Activated CD8-positive, alpha-beta T cell treated with anti-CD3 and anti-CD28 coated beads, Interleukin-2, amount 10 ng/mL, durations not matched to agents 7 days and 5 days (primary cell): ENCODE measurements at places on chromosomes 3 and 15. TPM values are rescaled to one million over a fixed set of nuclear protein-coding genes. Genes with fewer than 3 reads are reported as not detected.
A peak's percentile ranks its signal among the peaks of the same experiment; 100 is the strongest.

GRCh38 chr3:125165948-125166553 is 46.5 kb downstream of the SLC12A8 start:
- H3K4me3 ChIP-seq, result no peak overlapping the region
- H3K36me3 ChIP-seq, result no peaks in the 10 kb centered on the region
- peak overlapping the region; percentile 13 for H3K27ac ChIP-seq
- peaks cover 14% of the 10 kb centered on the region for H3K4me1 ChIP-seq
- peaks cover 16% of the 10 kb centered on the region for H3K27me3 ChIP-seq

DNA sequence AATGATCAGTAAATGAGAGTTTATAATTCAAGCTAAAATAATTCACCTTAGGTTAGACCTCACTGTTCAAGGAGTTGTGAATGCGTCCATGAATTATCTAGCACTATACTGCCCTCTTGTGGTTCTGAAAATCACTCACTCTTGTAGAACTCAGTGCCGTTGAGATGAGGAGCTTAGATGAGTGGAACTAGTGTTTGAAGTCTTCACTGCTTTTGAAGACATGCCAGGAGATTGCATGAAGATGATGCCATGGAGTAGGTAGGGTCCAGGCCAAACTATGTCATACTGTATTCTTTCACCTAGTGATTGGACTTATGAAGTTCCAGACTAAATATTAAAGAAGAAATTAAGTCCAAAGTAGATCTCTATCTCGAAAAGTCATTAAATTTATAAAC is 28.8 kb downstream of the LYSMD4 start:
- no peaks in the 10 kb centered on the region for H3K27me3 ChIP-seq
- DNase-seq, result peak; percentile 65
- H3K4me1 ChIP-seq, result peaks cover 48% of the 10 kb centered on the region
- no peak overlapping the region for H3K27ac ChIP-seq
- no peak overlapping the region for H3K4me3 ChIP-seq

DNA sequence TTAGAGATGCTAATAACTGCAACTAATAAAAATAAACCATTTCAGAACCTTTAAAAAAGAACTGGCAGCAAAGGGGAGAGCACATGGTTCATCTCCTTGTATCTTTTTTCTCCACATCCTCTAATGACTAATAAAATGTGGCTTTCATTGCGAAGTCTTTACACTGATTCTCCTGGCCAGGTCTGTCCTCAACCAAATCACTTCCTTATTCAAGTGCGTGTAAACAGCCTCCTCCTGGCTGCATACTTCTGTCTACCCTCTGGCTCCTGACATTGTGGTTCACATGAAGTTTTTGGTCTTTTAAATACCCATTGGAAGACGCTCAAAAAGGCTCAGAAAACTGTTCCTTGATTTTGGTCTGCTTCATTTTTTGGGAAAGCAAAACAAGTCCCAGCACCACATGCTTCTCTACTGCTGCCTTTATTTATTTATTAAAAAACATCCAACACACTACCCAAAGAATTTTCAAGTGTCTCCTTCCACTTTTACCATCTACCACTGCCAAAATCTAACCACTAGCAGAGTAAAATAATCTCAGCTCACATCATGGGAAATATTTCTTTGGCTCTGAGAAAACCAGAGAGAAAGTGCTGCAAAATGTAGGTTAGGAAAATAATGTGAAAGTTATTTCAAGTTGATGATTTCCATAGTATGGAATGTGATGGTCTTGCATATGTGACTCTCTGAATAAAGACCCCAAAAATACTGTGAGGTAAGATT is 85.1 kb downstream of the EFL1 start:
- no peak for DNase-seq
- H3K27ac ChIP-seq, result no peak overlapping the region
- peaks cover 3% of the 10 kb centered on the region for H3K4me1 ChIP-seq
- H3K36me3 ChIP-seq, result no peaks in the 10 kb centered on the region
- no peaks in the 10 kb centered on the region for H3K27me3 ChIP-seq
- no peak overlapping the region for H3K4me3 ChIP-seq

- DNase-seq, result no peak
- no peak overlapping the region for H3K27ac ChIP-seq
- H3K27me3 ChIP-seq, result peaks cover 3% of the 10 kb centered on the region
- H3K4me3 ChIP-seq, result no peak overlapping the region
These were observed 25.5 kb upstream of the PDHB start for GRCh38 chr3:58459160-58459559.

GRCh38 chr3:31661993-31662670 is 129.4 kb downstream of the STT3B start:
- no peak for DNase-seq
- no peaks in the 10 kb centered on the region for H3K4me1 ChIP-seq
- H3K27me3 ChIP-seq, result no peaks in the 10 kb centered on the region
- no peaks in the 10 kb centered on the region for H3K36me3 ChIP-seq
- H3K4me3 ChIP-seq, result no peak overlapping the region
- H3K27ac ChIP-seq, result no peak overlapping the region

- H3K4me3 ChIP-seq, result peak overlapping the region; percentile 37
- H3K36me3 ChIP-seq, result peaks cover 25% of the 10 kb centered on the region
- no peak for DNase-seq
- peak overlapping the region; percentile 47 for H3K27ac ChIP-seq
- H3K27me3 ChIP-seq, result no peaks in the 10 kb centered on the region
- H3K4me1 ChIP-seq, result peaks cover 19% of the 10 kb centered on the region
These were observed 50.7 kb upstream of the TPRG1 start for GRCh38 chr3:189121092-189121491.

DNA sequence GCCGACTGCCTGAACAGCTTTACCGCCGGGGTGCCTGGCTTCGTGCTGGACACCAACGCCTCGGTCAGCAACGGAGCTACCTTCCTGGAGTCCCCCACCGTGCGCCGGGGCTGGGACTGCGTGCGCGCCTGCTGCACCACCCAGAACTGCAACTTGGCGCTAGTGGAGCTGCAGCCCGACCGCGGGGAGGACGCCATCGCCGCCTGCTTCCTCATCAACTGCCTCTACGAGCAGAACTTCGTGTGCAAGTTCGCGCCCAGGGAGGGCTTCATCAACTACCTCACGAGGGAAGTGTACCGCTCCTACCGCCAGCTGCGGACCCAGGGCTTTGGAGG is 815 bp downstream of the SPINT1 start:
- peak overlapping the region; percentile 79 for H3K4me3 ChIP-seq
- peaks cover 31% of the 10 kb centered on the region for H3K27me3 ChIP-seq
- peak; percentile 53 for DNase-seq
- H3K27ac ChIP-seq, result no peak overlapping the region
- H3K4me1 ChIP-seq, result peaks cover 28% of the 10 kb centered on the region
- no peaks in the 10 kb centered on the region for H3K36me3 ChIP-seq

- H3K4me3 ChIP-seq, result no peak overlapping the region
- H3K4me1 ChIP-seq, result peaks cover 3% of the 10 kb centered on the region
- H3K36me3 ChIP-seq, result no peaks in the 10 kb centered on the region
- DNase-seq, result no peak
- no peaks in the 10 kb centered on the region for H3K27me3 ChIP-seq
- no peak overlapping the region for H3K27ac ChIP-seq
These were observed 24.1 kb upstream of the SNRK start for GRCh38 chr3:43262194-43262593.

GRCh38 chr3:102460579-102460978 is 25.8 kb downstream of the ZPLD1 start:
- no peak overlapping the region for H3K4me3 ChIP-seq
- H3K27ac ChIP-seq, result no peak overlapping the region
- H3K27me3 ChIP-seq, result peaks cover 6% of the 10 kb centered on the region
- no peaks in the 10 kb centered on the region for H3K36me3 ChIP-seq
- H3K4me1 ChIP-seq, result no peaks in the 10 kb centered on the region

GRCh38 chr3:48598323-48599076 is 3.4 kb upstream of the COL7A1 start:
- H3K4me1 ChIP-seq, result peaks cover 2% of the 10 kb centered on the region
- no peak overlapping the region for H3K27ac ChIP-seq
- H3K4me3 ChIP-seq, result no peak overlapping the region
- peaks cover 37% of the 10 kb centered on the region for H3K36me3 ChIP-seq
- no peak for DNase-seq

DNA sequence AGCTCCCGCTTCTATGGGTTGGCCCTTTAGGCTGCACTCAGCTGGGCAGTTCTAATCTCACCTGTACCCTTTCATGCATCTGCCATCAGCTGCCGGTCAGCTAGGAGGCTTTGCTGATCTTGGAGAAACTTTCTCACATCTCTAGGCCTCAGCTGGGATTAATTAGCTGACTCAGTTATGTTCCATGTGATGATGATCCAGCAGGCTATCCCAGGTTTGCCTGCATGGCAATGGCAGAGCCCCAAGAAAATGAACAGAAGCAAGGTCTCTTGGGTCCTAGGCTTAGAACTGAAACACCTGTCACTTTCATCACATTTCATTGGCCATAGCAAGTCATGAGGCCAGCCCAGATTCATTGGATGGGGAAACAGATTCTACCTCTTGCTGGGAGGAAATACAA is 304.6 kb upstream of the TBC1D5 start:
- H3K27me3 ChIP-seq, result peaks cover 4% of the 10 kb centered on the region
- H3K36me3 ChIP-seq, result no peaks in the 10 kb centered on the region
- no peaks in the 10 kb centered on the region for H3K4me1 ChIP-seq
- H3K27ac ChIP-seq, result no peak overlapping the region
- no peak overlapping the region for H3K4me3 ChIP-seq

DNA sequence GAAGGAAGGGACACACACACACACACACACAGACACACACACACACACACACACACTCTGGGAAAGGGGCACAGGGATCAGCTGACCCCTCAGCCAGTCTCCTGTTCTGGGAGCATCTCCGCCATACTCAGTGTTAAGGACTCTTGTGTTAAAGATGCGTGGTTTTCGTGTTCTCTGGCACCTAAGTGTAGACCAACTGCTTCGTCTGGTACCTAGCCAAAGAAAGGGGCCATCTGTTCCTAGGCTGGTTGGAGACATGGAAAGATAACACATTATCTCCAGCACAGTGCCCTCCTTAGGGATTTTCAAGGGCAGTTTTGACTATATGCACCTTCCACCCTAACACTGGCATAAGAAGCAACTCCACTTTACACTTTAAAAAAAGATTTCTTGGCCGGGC is 65.1 kb downstream of the EPHB1 start:
- no peak overlapping the region for H3K4me3 ChIP-seq
- peaks cover 7% of the 10 kb centered on the region for H3K4me1 ChIP-seq
- no peaks in the 10 kb centered on the region for H3K36me3 ChIP-seq
- DNase-seq, result no peak
- peaks cover 12% of the 10 kb centered on the region for H3K27me3 ChIP-seq
- H3K27ac ChIP-seq, result no peak overlapping the region

DNA sequence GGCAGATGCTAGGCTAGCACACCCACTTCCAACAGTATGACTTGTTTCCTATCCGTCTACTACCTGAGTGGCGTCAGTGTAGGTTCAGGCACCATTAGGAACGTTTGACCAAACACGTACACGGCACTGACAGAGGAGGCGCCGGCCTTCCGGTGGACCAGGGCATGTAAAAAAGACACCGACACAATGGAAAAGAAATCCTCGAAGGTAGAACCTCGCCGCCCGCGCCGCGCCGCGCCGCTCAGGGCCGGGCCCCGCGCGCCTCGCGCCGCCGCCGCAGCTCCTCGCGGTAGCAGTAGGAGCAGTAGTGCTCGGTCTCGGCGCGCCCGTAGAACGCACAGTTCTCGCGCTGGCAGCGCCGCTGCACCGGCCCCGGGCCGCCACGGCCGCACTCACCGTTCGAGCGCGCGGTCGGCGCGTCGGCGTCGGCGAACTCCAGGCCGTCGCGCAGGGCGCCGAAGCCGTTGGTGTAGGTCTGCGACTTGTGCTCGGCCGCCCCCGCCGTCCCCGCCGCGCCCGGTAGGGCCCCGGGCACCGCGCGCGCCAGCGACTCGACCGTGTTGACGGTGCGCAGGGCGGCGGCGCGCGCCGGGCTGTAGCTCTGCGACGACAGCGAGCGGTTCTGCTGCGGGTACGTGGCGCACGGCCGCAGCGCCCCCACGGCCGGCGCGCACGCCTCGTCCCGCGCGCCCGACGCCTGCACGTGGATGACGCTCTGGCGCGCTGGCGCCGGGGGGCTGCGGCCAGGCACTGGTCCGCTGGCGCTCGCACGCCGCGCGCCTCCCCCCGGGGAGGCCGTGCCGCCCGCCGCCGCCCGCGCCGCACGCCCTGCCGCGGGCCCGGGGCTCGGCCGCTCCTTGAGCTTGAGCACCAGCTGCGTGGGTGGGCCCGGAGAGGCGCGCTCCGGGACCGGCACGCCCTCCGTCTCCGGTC is 156.7 kb downstream of the KLF13 start:
- DNase-seq, result peak; percentile 73
- H3K27me3 ChIP-seq, result no peaks in the 10 kb centered on the region
- peak overlapping the region; percentile 93 for H3K4me3 ChIP-seq
- H3K4me1 ChIP-seq, result peaks cover 67% of the 10 kb centered on the region

- H3K27ac ChIP-seq, result no peak overlapping the region
- no peaks in the 10 kb centered on the region for H3K27me3 ChIP-seq
- H3K4me3 ChIP-seq, result no peak overlapping the region
These were observed 234.1 kb upstream of the FEZF2 start for GRCh38 chr3:62607287-62608029.

DNA sequence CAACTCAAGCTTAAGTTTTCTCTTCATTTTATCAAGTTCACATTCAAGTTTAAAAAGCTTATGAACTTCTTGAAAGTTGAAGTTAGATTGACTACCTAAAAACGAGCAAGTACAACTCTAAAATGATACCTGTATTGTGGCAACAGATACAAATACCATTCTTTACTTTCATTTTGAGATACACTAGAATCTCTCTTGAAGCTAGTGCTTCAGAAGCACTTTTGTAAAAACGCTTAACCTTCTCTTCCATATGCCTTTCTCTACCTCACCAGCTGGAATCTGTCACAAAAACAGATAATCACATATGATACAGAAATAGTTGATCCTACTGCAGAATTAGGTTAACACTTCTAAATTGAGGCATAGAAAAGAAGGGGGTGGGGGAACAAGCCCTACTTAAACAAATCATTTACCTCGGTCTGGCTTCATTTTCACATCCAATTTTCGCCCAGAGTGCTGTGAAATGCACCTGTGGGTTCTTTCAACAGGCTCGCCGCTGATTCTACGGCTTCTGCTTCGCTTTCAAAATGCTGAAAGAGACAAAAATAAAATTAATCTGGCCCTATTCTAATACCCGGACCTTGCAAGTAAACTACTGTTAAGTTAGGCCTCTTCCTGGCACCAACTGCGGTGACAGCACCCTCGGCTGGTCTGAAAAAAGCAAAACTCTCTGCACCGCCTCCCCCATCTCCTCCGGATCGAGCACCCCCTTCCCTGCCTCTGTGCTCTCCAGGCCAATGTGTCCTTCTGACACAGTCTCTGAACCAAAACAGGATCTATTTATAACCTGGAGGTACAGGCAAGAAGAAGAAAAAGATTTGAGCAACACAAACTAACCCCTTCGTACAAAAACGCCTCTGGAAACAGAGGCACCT is 1.4 kb downstream of the ATOSA start:
- peak overlapping the region; percentile 98 for H3K27ac ChIP-seq
- H3K4me3 ChIP-seq, result peak overlapping the region; percentile 99
- H3K36me3 ChIP-seq, result peaks cover 29% of the 10 kb centered on the region
- H3K4me1 ChIP-seq, result peaks cover 40% of the 10 kb centered on the region

The ATG7 gene
- 36.8 TPM for total RNA-seq

The GPR156 gene
- not detected for total RNA-seq

The ISL2 gene
- total RNA-seq, result 0.37 TPM

The TPRG1 gene
- 1.0 TPM for total RNA-seq

The ATP8B4 gene
- total RNA-seq, result 39.2 TPM
